NCI-H1930 (cell line): ENCODE measurements at places on chromosomes 2 and 18.

DNA sequence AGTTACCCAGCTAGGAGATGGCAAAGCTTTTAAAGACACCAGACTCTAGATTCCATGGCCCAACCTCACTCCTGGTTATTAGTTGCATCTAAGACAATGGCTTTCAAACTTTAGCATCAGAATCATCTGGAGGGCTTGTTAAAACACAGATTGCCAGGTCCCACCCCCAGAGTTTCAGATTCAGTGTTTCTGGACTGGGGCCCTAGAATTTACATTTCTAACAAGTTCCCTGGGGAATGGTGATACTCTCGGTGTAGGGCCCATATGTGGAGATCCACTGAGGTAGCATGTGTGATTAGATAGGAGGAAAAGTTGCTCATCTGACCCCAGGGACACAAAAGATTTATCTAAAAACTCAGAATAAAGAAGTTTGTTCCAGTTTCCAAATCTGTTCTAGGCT, 14.5 kb upstream of the TTR start:
- no peak for DNase-seq

DNA sequence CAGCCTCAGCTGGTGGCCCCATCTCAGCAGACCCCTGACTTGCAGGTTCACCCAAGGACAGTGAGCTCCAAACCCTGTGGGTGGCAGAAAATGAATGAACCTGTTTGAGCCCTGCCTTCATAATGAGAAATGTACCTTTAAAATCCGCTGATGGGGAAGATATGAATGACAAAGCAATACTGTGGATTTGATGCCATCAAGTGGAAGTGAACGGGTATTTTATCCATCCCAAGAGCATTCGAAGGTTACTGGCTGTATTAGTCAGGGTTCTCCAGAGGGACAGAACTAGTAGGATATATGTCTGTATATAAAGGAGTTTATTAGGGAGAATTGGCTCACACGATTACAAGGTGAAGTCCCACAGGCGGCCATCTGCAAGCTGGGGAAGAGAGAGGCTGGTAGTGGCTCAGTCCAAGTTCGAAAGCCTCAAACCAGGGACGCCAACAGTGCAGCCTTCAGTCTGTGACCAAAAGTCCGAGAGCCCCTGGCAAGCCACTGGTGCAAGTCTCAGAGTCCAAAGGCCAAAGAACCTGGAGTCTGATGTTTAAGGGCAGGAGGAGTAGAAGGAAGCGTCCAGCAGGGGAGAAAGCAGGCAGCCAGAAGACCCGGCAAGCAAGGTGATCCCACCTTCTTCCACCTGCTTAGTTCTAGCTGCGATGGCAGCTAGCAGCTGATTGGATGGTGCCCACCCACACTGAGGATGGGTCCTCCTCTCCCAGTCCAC, 32.1 kb downstream of the TOGARAM2 start:
- DNase-seq: no peak

- no peak for DNase-seq
These were observed 515.3 kb upstream of the DCC start for GRCh38 chr18:51824746-51825145.

DNA sequence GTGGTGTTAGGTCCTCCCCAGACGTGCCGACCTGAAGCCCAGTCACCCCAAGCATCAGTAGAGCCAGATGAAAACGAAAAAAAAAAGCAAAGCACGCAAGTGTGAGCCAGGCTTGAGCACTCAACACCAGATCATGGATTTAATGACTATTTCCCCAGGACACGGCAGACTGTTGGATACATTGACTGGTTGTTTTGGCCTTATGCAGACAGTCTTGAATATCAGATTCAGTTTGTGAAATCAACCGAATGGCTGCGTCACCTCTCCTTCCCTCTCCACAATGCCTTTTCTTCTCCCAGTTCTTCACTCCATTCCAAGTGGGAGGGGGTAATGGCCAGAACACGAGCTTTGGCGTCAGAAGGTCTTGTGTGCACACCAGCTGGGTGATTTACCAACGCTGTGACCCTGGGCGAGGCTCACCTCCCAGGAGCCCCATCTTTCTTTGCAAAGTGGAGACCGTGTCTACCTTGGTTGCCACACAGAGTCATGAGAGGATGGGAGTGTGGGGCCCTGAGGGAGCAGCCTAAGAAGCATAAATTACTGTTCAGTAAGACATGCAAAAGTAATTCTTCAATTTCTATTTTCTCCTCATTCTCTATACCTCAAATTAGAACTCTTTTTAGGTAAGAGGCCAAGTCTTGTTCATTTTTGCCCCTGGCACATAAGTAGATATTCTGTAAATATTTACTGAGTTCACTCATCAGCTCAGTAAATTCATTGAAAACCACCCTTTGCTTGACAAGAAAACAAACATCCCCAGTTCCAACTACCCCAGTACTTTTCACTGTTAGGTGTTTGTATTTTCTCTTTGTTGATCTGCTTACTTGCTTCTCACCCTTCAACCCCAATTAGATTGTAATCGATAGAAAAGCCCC, 181.1 kb upstream of the COPS8 start:
- DNase-seq: peak; percentile 21

- no peak for DNase-seq
These were observed 49.3 kb downstream of the NRP2 start for GRCh38 chr2:205731583-205731981.
